NCI-H1105 treated with DMSO at 0.1 percent for 48 hours (cell line): ENCODE measurements at places on chromosomes 4 and X.

DNA sequence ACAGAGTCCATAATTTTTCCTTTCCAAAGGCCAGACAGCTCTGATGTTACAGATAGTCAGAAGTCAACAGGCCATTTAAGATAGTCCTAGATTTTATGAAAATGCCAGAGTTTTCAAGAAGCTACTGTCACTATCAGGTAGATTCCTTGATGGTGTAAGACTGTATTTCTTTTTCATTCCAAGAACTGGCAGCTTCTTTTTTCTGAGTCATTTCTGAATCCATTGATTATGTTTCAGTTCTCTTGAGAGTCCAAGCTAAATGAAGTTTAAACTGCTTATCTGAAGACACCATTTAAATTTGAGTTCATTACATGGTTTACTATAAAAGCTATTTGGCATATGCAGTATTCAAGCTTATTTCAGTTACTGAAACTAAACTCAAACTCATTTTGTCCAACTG lies 44.6 kb downstream of the RASSF6 start:
- no peak for DNase-seq

GRCh38 chrX:49277535-49277830 lies 7.9 kb downstream of the PPP1R3F start:
- DNase-seq, result no peak

GRCh38 chr4:74543231-74543781 lies 98.4 kb downstream of the AREG start:
- no peak for DNase-seq

GRCh38 chr4:11497212-11497806 lies 68.6 kb upstream of the HS3ST1 start:
- DNase-seq, result no peak

- DNase-seq, result no peak
Measured at GRCh38 chr4:41154010-41154813, 60.1 kb downstream of the APBB2 start.

GRCh38 chr4:59838236-59838635 lies 1361.9 kb upstream of the ADGRL3 start:
- DNase-seq, result no peak

GRCh38 chr4:150089732-150090131 lies 11.5 kb downstream of the DCLK2 start:
- DNase-seq, result no peak

GRCh38 chrX:18654875-18655836 lies 16.8 kb downstream of the RS1 start:
- DNase-seq, result no peak

GRCh38 chr4:6008092-6008551 lies 10.1 kb downstream of the C4orf50 start:
- DNase-seq, result no peak
